NCI-H446 (cell line): ENCODE measurements at places on chromosomes 3 and 15.

GRCh38 chr15:73015493-73015892 is 36.8 kb upstream of the NEO1 start:
- DNase-seq = no peak

DNA sequence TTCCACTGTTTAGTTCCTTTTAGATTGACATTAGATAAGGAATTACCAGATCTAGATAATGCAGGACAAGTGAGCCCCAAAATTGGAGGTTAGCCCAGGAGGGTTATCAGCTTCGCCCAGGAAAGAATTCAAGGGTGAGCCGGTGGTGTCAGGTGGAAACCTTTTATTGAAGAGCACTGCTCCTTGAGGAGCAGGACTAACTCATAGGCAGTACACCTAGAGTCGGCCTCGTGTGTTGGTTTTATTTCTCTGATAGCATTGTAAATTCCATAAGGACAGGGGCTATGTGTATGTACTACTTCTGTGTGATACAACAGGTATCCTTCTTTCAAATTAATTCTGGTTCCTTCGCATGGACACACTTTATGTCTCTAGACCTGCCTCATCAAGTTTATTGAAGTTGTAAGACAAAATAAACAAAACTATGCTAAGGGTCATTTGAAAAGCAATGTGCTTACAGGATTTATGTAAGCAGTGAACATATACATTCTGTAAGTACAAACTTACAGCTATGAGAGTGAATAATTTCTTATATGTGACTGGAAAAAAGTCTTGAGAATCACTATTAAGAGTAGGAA is 57.2 kb downstream of the SNX4 start:
- DNase-seq = no peak

DNA sequence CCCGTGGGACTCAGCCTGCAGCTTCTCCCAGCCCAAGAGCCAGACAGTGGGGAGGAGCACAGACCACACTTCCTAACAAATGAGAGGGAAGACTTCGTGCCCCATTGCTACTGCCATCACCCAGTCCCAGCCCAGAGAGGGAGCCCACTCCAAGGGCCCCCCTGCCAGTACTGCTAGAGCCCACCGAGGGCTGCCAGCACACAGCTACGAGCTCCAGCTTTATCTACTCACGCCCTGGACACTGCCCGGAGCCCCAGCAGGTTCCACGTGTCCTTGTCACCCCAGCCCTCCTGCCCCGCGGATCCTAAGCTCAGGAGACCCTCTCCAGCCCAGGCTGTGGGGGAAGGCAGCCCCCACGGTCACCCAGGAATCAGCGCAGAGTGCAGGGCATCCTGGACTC is 1.9 kb downstream of the GOLGA8A start:
- no peak for DNase-seq

DNA sequence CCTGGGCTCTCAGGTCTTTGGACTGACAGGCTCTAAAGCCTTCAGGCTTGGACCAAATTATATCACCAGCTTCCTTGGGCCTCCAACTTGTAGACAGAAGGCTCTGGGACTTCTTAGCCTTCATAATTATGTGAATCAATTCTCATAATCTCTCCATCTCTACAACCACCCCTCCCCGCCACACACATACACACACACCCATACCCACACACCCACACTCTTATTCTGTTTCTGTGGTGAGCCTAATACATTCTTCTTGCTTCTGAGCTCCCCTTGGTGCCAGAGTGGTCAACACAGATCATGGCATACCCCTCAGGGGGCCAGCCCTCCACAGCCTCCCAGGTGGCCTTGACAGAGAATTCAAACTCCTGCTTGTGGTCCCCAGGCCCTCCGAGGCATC is 5.6 kb upstream of the NUP210 start:
- DNase-seq = no peak

DNA sequence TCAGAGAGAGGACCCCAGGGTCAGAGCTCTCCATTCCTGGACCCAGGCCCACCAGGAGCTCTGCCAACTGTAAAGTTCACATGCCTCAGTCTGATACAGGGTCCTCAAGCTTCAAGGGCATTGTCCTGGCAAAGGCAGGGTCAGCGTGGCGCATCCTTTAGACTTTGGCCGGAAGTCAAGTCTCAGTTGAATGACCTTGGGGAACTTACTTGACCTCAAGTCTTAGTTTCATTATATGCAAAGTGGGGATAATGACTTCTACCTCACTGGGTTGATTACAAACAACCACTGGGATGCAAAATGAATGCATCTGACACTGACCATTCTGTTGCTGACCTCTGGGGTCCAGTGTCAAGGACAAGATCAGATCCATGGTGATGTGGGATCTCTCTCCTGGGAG is 70.6 kb upstream of the CTSH start:
- DNase-seq = no peak

DNA sequence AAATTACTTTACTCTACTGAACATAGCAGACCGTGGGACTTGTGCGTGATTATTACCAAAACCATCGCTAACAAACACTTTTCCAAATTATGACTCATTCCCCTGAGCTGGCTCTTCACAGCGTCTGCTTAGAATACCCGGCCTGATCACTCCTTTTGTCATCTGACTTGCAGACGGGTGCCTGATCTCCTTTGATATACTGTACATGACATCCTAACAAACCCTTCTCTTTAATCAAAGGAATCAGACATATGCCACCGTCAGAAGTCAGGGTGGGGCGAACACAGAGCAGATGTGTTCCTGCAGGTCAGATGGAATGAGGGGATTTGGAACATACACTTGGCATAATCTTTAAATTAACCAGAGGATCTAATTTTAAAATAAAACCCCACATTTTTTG is 48.5 kb upstream of the SH3GL3 start:
- no peak for DNase-seq

DNA sequence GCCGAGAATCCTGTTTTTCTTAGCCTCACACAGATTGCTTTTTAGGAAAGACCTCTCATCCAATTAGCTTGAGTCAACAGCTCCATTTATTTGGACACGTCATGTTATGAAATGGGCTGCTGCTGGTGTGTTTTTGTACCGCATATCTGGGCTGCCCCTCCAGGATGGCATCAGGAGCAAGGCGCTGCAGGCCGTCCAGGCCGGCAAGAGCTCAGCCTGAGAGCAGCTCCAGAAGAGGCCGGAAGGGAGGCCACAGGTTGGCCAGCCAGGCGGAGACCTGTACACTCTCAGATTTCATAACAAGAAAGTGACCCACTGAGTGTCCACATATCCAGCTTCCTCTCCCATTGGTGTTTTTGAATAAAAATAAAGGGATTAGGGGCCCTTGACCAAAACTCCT is 28.3 kb downstream of the FOXL2NB start:
- no peak for DNase-seq

GRCh38 chr15:98195796-98196195 is 235.3 kb downstream of the ARRDC4 start:
- no peak for DNase-seq

DNA sequence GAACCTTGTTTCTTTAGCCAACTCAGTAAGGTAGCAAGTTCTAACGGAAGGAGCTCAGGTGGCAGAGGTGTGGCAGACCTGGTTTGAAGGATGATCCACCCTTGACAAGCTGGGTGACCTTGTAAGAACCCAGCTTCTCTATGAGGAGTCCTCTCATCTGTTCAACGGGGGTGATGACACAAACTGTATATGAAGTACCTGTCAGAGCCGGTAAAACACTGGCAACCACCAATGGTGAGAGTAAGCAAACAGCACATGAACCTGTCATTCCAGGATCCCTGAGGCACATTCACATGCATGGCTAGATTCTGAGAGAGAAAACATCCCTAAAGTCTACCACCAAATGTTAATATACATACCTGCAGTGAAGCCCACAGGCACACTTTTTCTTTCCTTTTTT is 2.4 kb downstream of the SCAP start:
- no peak for DNase-seq

DNA sequence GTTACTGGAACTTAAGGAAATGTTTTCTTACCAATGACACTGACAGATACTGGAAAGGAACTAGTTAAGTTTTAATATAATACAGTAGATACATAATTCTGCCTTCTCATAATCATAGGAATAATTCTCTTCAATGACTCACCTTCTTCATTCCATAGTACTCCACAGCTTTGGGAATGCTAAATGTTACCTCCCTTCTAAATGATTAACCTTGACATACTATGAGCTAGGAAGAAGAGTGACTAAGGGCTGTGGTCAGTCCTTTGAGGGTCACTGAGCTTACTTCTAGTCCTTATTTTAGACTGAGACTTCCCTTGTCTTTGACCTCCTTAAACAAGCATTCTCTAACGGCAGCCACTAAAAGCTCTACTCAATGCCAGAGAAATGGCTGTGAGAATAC is 69.6 kb upstream of the PPIB start:
- DNase-seq = no peak

- no peak for DNase-seq
These were observed 2.9 kb downstream of the VILL start for GRCh38 chr3:37993460-37993819.

- DNase-seq = no peak
These were observed 9.1 kb upstream of the AP2M1 start for GRCh38 chr3:184165543-184165942.

DNA sequence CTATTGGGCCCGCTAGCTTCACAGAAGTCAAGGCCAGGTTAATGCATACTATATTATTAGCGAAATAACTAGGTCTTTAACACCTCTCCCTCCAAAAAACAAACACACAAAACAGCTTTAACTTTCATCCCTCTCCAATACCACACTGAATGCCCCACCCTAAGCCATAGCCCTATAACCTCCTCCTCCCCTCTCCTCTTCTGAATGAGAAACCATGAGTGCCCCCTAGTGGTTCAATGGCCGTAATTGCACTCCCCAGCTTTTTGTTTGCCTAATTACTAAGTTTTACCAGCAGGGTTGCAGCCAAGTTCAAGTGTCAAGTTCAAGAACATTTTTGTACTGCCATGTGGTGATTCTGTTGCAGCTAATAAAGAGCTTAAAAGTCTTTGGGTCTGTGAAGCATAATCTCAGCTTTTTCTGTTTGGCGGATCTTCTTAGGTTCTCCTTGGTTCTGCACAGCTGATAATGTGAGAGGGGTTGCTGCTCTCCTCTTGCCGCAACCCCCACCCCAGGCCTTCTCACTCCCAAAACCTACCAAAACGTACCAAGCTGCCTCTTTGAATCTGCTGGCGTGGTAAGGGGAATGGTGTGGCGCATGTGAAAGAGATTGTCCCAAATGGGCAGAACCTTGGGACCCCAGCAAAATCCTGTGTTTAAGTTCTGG is 57.9 kb downstream of the RPL22L1 start:
- peak; percentile 77 for DNase-seq

DNA sequence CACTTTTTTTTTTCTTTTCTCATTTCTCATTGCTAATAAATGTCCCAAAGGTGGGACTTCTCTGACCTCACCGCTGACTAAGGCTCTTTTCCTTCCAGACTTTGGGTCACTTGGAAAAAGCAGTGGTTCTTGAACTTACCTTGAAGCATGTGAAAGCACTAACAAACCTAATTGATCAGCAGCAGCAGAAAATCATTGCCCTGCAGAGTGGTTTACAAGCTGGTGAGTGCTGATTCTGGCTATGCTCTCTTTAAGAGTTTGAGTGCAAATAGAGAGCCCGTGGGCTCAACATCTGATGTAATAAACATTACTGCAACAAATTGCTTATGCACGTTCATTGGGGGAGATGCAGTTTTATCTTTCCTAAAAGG is 2.0 kb downstream of the BHLHE40 start:
- DNase-seq = no peak

- no peak for DNase-seq
These were observed 10.0 kb upstream of the EHD4 start for GRCh38 chr15:41982133-41982930.

DNA sequence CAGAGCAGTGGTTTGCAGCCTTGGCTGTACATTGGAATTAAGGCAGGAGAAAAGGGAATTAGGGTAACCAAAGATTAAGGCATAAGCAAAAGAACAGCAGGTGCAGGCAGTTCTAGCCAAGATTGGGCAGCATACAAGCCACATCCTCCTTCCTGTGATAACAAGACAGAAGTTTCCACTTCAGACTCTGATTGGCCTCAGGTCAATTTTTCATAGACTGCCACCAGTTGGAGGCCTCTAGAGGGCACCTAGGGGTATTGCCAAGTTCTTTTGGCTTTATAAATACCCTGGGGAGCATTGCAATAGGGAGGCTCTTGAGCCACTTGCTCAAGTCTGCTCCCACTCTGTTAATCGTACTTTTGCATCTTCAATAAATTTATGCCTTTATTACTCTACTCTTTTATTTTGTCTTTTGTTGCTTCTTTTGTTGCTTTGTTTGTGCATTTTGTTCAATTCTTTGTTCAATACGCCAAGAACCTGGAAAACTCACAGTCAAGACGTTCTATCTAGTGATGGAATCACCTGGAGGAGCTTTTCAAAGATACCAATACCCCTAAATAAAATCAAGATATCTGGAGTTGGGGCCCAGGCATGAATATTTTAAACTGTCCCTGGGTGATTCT is 32.2 kb upstream of the FMN1 start:
- DNase-seq = no peak

- DNase-seq = peak; percentile 19
These were observed 51.7 kb downstream of the ARNT2 start for GRCh38 chr15:80455668-80456442.

DNA sequence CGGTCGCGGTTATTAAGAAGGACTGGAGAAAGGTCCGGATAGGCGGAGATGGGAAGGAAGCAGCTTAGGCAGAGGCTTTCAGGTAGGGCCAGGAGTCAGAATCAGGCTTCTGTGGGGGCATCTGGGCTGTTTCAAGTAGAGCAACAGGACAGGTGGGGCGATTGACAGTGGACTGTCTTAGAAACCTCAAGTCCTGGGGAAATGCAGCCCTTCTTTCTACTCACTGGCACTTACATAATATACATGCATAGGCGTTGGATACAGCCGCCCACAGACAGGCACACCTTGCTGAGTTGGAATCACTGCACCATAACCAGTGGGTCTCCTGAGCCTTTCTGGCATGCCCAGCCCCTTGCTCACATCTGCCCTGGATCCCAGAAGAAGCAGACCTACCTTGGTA is 730 bp downstream of the MYD88 start:
- no peak for DNase-seq

GRCh38 chr3:196868297-196868661 is 559 bp downstream of the SENP5 start:
- DNase-seq = no peak

DNA sequence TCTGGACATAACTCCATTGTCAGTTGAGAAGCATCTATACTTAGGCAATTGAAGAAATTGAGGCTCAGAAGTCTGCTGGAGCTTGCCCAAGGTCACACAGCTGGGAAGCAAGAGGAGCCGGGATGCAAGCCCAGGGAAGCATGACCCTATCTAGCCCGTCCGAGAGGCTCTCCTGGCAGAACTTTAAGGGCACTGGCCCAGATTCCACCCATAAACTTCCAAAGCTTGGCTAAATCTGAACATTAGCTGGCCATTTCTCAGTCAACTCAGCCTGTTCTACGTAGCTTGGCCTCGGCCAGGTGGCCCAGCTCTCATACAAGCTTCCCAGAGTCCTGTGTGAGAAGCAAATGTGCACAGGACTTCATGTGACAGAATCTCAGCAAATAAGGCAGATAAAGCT is 75.8 kb downstream of the LRIG1 start:
- DNase-seq = no peak

- DNase-seq = no peak
These were observed 60.1 kb upstream of the PARL start for GRCh38 chr3:183944775-183945174.

GRCh38 chr3:24683633-24684384 is 189.2 kb upstream of the THRB start:
- DNase-seq = peak; percentile 64

GRCh38 chr15:50082066-50082465 is 37.0 kb downstream of the ATP8B4 start:
- DNase-seq = no peak

- DNase-seq = no peak
These were observed 36.4 kb downstream of the ETFA start for GRCh38 chr15:76274821-76275220.

- no peak for DNase-seq
These were observed 421.0 kb upstream of the ZNF717 start for GRCh38 chr3:76206346-76206745.

GRCh38 chr3:49359623-49360022 is 1.5 kb upstream of the GPX1 start:
- DNase-seq = no peak
